Fibroblast of skin of right quadriceps (primary cell): ENCODE measurements at places on chromosomes 3 and 15.

DNA sequence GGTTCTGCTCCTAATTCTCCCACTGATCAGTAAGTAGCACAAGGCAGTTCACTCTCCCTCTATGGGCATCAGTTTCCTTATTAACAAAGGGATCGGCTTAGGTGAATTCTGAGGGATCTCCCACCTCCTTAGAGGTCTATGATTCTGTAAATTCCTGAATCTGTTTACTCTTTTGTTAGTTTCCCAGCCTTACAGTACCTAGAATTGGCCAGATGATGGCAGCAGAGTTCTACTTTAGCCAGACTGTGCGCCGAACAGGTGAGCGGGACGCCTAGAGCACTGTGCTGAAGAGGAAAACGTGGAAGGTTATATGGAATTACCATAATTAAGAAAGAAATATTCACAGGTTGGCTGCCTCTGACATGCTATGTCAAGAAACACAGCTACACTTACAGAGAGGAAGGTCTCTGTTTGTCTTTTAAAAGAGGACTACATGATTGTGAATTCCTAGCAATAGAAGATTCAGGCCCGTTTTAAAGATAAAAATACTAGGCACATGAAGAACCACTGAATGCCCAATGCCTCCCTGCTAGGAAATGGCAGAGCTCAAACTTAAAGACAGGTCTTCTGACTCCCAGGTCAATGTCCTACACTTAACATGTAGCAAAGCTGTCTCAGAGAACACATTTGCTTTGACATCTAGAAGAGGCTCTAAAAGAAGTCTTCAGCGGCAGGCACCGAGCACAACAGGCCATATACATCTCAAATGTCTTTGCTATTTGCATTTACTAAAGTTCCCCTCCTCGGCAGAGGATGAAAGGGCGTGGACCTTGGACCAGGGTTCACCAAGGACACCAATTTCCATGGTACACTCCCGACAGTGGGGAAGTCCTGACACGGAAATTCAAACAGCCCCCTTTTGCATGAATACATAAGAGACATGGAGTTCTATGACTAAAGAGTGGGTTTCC is 259.9 kb downstream of the FGF12 start:
- DNase-seq, result peak; percentile 25

GRCh38 chr15:47511261-47511660 is 206.0 kb upstream of the SEMA6D start:
- no peak for DNase-seq

DNA sequence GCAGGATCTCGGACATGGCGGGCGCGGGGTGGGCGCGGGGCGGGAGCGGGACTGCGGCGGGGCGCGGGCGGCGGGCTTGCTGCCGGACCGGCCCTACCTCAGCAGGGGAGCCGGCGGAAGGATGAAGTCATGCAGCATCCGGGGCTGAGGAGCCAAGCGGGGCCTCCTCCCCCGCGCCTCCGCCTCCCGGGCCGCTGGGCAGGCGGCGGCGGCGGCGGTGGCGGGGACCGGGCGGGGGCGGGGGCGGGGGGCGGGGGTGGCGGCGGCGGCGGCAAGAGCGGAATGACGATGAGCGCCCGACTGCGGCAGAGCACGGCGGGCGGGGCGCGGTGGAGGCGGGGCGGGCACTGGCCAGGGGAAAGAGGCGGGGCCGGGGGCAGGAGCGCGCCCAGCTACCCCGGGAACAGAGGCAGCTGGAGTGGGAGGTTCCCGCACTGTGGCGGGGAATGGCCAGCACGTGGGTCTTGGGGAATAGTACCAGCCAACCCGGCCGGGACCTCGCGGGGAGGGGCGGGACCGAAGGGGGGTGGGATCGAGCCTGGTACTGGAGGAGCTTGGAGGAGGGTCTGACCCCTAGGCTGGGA is at the start of gene CAMK2N2:
Gene CAMK2N2 (minus strand): TSS at position 284 of the 584 bp plus-strand sequence. CDS start 268 bp downstream, at position 16.
- DNase-seq, result peak; percentile 26

DNA sequence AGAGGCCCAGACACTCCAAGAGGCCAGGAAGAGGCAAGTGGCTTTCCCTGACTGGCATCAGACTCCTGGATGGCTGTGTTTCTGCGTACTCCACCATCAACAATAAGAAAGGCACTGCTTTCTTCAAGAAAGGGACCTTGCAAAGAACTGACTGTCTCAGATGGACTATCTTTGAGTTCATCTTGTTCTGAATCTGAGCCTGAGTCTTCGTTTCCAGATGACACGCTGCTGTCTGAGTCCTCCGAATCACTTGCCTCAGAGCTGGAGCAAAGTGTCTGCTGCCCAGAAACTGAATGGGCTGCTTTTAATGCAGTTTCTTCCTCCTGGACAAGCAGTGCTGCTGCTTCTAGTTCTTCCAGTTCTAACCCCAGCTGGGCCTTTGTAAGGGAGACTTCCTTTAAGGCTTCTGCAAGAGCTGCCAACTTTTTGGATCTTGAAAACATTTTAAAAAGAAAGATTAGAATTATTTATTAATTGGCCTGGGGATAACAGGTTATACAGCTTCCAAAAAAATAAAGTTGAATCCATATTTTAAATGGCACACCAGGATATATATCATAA is 97.8 kb downstream of the SHQ1 start:
- DNase-seq, result no peak

DNA sequence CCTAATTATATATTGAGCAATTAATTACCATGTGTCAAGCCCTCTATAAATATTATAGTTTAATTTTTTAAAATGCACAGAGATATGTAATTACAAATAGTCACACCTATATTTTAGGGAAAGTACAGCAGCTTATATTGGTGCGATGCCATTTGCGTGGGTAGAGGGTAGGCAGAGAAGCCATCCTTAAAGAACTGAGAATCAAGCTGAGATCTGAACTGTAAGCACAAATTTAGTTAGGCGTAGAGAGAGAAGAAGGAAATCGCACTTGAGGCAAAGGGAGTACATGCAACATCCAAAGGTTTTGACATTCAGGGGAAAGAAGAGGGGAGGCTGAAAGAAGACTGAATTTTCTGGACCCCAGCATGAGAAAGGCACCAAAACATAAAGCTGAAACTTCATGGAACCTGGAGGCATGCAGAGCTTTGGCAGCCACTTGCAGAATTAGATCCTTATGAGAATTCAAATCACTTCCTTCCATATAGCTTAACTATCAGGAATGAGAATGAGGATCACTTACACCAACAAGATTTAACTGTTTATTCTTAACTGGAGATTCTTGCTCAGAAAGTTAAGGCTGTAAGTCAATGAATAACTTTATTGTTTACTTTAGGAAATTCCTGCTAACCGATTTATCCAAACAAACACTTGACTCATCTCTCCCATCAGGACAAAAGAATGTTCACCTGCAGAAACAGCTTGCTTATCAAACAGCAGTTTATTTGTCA is 114.3 kb downstream of the TGFBR2 start:
- peak; percentile 56 for DNase-seq

GRCh38 chr3:44072601-44073540 is 168.8 kb upstream of the TOPAZ1 start:
- no peak for DNase-seq

DNA sequence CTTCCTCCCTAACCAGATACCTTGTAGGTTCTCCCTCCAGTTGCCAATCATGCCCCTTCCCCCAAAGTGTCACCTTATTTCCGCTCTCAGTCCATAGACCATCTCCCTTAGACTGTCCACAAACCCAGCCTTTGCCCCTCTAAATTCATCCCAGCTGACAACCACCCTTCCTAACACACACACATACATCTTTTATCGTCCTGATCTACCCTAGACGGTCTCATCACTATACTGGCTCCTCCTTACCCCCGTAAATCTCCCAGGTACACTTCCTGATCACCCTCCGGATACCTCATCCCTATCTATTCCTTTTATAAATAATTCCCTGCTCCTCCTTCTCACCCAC is 828 bp downstream of the THOC7 start:
- no peak for DNase-seq

DNA sequence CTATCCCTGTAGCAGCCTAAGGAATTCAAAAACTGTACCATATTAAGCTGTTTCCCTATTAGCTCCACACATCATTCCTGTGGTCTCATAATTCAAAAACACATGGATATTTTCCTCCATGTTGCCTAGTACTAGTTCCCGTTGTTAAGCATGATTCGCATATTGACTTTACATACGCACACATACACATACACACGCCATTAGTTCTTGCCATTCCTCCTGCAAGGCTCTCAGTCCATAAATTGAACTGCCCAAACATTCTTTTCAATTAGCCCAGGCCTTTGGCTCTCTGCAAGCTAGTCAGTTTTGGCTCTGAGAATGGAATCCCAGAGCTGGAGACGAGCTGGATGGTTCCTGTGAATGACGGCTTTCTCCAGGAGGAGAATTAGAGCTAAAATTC is 57.2 kb upstream of the RAD18 start:
- peak; percentile 92 for DNase-seq

DNA sequence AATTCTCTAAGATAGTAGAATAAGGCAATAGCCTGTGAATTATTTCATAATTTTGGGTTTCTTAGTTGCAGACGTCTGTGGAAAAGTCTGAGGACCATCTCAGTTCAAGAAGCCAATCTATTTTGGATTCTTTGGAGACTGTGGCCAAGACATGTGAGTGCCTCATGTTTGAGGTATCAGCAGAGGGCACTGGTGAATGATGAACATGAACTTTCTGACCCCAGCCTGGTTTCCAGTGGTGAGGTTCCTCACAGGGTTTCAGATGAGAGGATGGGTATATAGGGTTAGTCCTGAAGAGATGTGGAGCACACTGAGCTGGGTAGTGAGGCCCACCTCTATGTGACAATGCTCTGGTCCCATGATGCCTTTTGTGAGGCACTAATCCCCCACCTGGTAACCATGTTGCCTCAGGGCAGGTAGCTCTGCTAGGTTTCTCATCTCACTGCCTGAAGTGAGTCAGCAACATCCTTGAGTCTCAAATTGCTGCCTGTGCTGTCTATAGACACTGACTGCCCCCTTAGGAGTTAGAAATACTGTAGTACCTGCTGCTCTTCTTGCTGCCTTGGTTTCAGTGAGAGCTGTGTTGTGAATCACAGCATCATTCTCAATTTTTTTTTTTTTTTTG is 32.3 kb downstream of the C3orf62 start:
- DNase-seq, result no peak
